ENCODE measurements at places on chromosomes 4 and X. TPM values are rescaled to one million over a fixed set of nuclear protein-coding genes. Genes with fewer than 3 reads are reported as not detected.

DNA sequence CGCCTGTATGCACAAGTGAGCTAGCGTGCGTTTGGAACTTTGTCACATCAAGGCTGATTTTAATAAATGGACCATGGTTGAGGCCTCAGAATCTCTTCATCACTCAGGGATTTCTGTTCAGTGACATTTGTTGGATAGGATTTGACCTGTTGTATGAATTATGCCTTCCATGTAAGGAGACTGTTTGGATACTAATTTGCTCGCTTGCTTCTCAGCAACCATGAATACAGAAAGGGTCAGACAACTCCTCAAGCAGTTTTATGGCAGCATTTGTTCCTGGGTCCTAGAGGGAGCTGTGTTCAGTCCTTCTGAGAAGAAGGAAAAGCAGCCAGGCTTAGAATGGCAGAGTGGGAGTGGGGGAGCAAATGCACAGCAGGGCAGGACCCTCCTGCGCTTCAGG is 269.7 kb upstream of the LCORL start:
- DNase-seq: no peak

DNA sequence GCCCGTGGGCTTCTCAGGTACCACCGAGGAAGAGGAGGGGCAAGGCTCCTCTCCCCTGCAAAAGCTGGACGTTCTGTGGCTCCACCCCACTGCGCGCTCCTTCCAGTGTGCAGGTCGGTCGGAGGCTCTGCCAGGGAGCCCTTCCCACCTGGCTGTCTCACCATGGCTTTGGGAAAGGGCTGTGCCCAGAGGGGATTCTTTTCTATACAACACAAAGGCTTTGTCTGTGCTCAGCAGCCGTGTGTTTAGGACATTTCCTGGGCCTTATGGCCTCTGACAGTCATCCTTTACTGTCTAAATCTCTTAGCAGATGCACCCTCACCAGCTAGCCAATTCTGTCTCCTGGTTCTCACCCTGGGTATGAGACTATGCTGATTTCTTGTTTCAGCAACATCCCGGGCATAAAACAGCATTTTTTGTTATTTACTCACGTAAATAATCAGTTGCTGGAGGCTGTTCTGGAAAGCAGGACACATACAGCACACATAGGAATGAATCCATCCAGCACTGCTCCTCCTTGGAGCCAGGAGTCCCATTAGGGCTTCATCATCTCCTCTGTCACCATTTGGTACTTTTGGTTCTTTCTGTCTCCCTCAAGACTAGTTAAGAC is 20.4 kb upstream of the ATXN3L start:
- DNase-seq: no peak

GRCh38 chr4:6657242-6658208 is 17.0 kb downstream of the MRFAP1 start:
- no peak for DNase-seq

The ANXA10 gene
- polyA plus RNA-seq: not detected

GRCh38 chrX:18872621-18873020 is 111.3 kb downstream of the PHKA2 start:
- DNase-seq: no peak

All from right renal pelvis (tissue), 4 donors.